Central memory CD4-positive, alpha-beta T cell (primary cell): ENCODE measurements at places on chromosomes 6 and 20.

- DNase-seq: no peak
Observed at GRCh38 chr20:6044115-6044514, 9.7 kb downstream of the LRRN4 start.

- DNase-seq: no peak
Observed at GRCh38 chr20:1855109-1855508, 40.1 kb upstream of the SIRPA start.

DNA sequence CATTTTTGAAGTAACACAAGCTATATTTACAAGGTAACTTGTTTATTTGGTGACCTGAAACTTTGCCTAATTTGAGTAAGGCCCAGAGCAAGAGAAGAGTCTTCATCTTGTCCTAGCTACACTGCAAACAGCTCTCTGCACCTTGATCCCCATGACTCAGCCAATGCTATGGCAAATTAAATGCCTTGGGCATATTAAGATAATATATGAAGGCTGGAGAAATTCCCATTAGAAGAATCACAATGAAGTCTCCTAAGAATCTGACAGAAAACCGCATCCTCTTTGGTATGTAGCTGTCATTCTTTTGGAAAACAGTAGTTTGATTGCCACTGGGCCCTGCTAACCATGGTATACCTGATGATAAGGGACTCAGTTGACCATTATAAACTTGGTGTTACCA, 204.5 kb downstream of the UBE3D start:
- DNase-seq: no peak

DNA sequence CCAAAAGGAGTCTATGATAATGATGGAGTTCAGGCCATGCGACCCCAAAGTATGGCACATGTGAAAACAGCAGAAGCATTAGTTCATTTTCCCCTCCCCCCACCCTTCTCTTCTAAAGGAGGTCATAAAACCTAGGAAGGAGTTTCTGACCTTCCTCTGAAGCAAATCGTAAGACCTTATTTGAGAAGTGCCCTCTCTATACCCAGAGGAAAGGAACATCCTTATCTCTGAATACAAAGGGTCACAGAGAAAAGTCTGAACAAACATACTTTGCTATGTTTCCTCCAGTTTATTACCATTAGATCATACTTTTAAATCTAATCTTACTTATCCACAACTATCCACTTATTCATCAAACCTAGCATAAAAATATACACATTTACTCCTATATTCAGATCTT, 48.6 kb downstream of the SLX4IP start:
- no peak for DNase-seq

GRCh38 chr20:45098103-45098773, 2.7 kb downstream of the KCNS1 start:
- no peak for DNase-seq

DNA sequence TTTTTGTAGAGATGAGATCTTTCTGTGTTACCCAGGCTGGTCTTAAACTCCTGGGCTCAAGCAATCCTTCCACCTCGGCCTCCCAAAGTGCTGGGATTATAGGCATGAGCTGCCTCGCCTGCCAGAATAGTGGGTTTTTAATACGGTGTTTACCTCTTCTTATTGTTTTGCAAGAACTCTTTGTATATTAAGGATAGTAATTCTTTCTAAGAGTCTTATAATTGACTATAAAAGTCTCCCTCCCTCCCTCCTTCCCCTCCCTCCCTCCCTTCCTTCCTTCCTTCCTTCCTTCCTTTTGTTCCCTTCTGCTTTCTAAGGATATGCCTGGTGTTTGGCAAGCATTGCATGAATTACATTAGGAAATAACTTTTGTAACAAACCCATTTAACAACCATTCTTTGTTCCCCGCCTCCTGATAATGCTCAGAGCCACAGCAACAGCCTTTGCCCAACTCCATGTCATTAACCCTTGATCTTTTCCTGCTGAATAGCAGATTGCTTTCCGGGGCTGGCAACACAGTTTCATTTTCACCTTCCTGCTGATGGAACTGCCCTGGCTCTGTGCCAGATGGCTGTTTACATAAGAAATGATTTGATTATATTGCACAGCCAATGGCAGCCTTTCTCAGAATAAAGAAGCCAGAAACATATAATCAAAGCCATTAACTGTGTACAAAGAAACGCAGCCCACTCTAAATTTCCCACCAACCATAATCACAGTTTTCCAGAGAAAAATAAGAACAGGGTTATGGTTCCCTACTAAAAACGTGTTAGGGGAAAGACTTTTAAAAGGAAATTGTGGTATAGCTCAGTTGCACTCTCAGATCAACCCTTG, 143.7 kb upstream of the PTPN1 start:
- peak; percentile 35 for DNase-seq

DNA sequence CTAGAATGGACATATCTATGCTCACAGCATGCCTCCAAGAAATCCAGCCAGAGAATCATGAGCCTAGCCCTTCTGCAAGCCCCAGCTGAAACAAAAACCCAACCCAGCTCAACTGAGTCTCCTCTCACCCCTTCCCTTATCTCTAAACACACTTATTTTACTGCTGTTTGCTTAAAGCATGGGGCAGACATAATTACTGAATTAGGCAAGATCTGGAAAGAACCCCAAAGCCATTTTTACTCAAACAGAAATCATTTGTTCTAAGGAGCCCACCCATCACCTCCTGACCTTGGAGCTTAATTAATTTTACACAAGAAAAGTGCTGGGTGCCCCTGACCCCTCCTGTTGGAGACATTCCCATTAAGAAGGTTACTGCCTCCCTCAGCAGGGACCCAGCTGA, 291.6 kb downstream of the MAFB start:
- no peak for DNase-seq

- no peak for DNase-seq
Observed at GRCh38 chr6:1729750-1730140, 120.0 kb downstream of the FOXC1 start.

GRCh38 chr6:106613590-106613989, 15.7 kb downstream of the RTN4IP1 start:
- DNase-seq: no peak

DNA sequence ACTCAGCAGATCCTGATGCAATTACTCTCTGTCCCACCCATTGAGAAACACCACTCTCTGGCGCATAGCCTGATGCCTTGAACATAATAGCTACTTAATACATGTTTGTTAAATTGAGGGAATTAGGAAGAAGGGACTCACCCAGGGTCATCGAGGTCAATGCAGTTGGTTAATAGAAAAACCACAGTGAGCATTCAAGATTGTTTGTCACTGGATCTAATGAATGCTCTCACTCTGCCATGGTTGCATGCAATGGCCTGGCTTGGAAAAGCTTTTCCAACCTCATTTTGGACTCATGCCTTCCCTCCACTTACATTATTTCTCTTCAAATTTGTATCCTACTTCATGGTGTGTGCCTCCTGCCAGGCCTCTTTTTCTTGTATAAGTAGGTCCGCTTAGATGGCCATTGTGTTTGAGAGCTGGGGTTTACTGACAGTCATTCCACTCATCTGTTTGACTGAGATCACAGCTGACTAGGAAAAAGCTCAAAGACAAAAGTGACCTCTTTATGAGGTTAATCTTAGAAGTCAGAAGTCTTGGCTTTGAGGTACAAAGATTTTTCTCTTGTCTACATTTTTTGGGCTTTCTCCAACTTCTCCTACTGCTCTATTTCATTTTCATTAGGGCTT, 154.8 kb upstream of the RAB32 start:
- no peak for DNase-seq

DNA sequence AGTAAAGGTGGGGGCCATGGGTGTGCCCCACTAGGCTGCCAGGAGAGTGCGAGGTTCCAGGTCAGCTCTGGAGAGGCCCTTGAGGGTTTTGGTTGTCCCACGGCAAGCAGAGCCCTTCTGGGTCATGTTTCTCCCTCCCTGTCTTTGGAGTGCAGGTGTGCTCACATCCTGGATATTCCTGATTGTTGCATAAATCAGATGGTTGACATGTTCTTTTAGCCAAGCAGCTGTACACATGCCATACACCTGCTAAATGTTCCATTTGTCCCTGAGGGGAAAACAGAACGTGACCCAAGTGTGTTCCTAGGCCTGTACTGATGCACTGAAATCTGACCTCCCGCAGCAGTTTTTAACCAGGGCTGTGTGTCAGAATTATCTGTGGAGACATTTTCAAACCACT, 77.5 kb upstream of the BEND3 start:
- no peak for DNase-seq

GRCh38 chr20:52731093-52731492, 241.1 kb upstream of the TSHZ2 start:
- no peak for DNase-seq

- DNase-seq: no peak
Observed at GRCh38 chr6:49576618-49577017, 26.1 kb downstream of the C6orf141 start.

GRCh38 chr20:58614984-58615760, 35.9 kb upstream of the STX16 start:
- DNase-seq: no peak

DNA sequence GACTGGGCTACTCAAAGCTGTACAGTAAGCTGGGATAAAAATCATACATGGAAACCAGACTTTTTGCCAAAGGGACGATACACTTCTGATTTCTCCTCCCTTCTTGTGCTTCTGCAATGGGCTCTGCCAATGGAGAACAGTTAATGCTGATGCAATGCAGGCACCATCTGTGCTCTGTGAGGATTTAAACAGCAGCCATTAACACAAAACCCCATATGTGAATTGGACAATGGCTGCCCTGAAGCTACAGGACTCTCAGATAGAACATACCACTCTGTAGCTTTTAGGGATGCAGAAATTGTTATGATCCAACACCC, 71.9 kb downstream of the GJA10 start:
- DNase-seq: no peak

DNA sequence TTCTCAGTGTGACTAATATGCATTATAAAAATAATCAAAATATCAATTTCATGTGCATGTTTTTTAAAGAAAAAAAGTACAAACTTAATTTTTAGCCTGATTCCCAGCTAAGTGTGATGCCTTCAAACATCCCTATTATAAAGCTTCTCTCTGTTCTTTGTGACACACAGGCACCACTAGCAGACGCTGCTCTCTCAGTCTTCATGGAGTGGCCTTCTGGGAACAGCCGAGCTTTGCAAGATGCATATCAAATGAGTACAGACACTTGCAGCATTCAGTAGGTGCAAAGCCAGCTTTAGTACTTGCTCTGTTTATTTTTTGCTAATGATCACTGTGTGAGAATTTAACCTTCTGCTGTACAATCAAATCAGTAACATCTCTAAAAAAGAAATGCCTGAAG, 340.0 kb downstream of the ADGRB3 start:
- DNase-seq: no peak

DNA sequence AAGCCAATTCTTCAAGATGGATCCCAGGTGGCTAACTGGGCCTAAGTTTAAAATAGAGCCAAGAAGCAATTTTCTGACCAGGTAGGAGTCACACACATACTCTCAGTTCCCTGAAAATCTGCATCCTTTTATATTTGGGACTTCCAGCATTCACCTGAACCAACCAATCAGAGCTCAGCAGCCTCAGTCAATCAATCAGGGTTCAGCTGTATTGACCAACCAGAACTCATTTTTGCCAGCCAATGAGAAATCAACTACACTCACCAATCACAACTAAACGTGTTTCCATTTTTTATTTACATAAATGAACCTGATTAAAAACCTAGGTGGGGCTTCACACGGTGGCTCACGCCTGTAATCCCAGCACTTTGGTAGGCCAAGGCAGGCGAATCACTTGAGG, 37.5 kb downstream of the SLC17A4 start:
- no peak for DNase-seq

GRCh38 chr20:52342913-52343312, 151.3 kb upstream of the ZFP64 start:
- no peak for DNase-seq

DNA sequence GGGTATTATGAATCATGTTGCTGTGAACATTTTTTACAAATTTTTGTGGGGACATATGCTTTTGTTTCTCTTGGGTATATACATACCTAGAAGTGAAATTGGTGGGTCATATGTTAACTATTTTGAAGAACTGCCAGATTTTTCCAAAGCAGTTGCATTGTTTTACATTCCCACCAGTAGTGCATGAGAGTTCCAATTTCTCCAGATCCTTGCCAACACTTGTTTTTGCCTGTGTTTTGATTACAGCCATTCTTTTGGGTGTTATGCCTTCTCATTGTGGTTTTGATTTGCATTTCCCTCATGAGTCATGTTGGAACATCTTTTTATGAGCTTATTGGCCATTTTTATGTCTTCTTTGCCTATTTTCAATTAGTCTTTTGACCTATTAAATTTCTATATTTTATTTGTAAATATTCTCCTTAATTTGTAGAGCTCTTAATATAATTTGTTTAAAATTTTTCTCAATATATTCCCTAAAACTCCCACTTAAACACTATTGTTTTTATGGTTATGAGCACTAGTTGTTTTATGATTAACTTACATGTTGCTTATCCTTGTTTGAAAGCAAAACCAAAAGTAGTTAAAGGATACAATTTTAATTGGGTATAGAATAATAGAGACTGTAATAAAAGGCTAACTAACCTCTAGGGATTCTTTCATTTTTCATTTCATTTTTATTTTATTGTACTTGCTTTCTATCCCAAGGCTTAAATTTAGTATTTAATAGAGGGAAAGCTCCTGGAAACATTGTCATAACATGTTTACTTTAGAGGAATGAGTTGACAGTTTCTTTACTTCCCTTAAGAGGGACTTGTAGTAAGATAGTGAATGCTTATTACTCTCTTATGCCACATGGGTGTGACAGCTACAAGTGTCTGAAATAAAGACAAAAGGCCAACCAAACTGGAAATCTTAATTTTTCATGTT, 5.5 kb downstream of the UBR2 start:
- no peak for DNase-seq

DNA sequence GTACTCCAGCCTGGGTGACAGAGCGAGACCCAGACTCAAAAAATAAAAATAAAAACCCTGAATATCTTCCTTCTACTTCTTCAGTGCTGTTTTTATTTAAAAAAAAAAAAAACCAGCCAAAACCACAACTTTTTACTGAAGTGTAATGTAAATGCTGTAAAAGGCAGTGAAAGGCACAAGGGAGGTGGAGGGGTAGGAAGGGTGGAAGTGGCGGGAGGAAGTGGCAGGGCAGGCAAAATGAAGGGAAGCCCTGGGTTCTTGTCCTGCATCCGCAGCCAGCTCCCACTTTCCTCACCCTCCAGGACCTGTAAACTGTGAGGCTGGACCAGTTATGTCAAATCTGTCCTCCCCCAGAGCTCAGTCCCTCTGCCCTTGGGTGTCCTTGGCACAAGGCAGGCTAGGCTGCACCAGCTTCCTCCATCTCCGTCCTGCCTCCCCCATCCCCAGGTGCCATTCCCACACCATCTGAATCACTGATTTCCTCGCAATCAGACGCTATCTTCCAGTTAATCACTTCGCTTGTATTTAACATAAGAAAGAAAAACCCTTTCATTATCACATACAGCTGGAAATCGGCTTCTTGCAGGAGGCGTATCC, 13.7 kb upstream of the PANK2 start:
- no peak for DNase-seq

DNA sequence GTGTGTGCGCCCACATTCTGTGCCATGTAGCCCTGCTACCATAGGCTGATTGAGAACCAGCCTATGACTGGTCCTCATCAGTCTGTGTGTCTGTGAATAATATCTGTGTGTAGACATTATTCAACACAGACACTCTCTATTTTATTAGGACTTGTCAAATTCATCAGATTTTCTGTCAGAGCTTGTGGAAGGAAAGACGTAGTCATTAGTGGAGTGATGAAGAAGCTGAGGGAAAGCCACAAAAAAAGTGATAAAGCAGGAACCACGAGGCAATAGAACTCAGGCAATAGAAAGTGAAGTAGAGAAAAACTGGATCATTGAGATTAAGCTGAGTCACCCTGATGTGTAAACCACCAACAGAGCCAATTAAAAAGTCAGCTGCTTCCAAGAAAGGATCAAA, 122.2 kb upstream of the MARCKS start:
- DNase-seq: no peak

GRCh38 chr6:139386404-139386803, 12.0 kb upstream of the CITED2 start:
- no peak for DNase-seq

- DNase-seq: no peak
Observed at GRCh38 chr20:52923123-52923937, 48.8 kb upstream of the TSHZ2 start.
